ENCODE measurements at places on chromosomes 5 and 9.

- no peak for DNase-seq
These were observed 17.9 kb upstream of the AFF4 start for GRCh38 chr5:132981288-132981687.

DNA sequence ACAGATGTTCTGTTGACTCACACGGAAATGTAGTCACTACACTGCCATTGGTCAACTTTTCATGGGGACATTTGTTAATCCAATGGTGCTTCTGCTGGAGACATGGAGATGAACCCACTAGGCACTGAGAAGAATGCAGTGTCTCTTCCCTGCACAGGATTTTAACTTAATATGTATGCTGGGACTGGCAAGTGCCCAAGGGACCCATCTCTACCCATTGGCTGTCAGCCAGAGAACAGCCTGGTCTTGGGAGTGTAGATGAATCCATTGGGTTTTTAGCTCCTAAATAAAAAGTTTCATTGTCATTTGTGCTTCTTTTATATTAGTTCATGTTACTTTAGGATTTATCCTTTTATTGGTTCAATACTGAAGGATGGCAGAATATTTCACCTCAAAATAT, 195.8 kb upstream of the CDH6 start:
- DNase-seq, result no peak

- DNase-seq, result peak; percentile 42
These were observed 175.8 kb upstream of the CHD1 start for GRCh38 chr5:99104538-99105132.

- DNase-seq, result no peak
These were observed 419.9 kb downstream of the BNC2 start for GRCh38 chr9:16450578-16450977.

DNA sequence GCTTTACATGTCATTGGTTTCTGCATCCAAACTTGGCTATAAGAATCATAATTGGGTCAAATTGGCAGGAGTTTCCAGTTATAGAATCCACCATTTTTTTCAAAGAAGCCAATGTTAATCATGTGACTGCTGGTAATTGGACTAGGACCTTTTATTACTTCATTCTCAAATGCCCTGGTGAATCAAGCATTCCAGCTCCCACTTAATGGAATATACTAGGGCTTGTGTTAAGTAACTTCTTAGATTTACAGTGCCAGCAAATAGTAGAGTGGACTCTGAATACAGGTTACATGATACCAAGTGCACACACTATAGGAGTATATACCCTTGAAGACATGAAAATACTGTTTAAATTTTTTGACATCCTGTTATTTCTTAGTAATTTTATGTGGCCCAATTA, 96.7 kb downstream of the NUDT12 start:
- no peak for DNase-seq

DNA sequence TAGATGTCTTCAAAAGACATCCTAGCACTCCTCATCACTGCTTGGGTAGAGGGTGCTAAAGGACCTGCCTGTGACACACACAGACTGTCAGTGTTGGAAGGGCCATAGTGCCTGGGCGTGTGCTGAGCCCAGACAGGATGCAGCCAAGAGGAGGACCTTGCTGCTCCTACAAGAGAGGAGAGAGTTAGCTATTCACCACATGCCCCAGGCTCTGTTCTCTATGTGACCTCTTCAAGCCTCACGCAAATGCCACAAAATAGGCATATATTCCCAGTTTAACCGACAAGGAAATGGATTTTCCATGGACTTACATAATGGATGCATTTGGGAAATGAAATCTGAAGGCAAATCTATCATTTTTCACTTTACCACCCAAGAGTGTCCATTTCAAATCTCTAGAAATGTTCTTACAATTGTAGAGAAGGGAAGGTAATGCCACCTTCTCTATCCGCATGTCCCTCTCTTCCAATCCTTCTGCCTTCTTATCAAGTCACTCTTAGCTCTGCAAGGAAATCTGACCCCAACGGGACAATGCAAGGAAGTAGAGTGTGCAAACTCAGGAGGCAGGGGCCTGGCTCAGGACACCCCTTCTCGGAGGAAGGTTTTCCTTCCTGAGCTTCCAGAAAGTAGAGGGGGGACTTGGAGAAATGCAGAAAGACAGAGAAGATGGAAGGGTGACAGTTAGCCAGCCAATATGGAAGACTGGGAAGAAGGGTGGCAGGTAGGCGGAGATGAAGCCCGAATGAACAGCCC, 49.5 kb downstream of the TRIM32 start:
- no peak for DNase-seq

- DNase-seq, result no peak
These were observed 60.8 kb downstream of the FGF18 start for GRCh38 chr5:171480239-171480638.

- peak; percentile 48 for DNase-seq
These were observed 59.6 kb downstream of the RAI14 start for GRCh38 chr5:34715711-34716110.

- no peak for DNase-seq
These were observed 1.9 kb downstream of the RAI14 start for GRCh38 chr5:34657988-34658387.

- DNase-seq, result peak; percentile 13
These were observed 73.5 kb downstream of the LNPEP start for GRCh38 chr5:97009212-97009898.

- no peak for DNase-seq
These were observed 66.9 kb upstream of the UBTD2 start for GRCh38 chr5:172350212-172351181.

GRCh38 chr9:90013778-90014177, 409.0 kb downstream of the GADD45G start:
- no peak for DNase-seq

DNA sequence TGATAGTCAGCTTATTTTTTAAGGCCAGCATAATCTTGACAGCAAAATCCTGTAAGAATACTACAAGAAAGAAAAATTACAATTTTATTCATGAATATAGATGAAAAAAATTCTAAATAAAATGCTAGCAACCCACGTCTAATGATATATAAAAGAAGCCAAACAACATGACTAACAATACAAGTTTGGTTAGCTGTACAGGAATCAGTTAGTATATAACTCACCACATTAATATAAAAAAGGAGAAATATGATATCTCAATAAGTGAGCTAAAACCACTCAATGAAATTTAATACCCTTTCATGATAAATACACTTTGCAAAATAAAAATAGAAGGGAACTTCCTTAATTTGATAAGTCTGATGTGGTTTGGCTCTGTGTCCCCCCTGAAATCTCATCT, 139.7 kb upstream of the MAN2A1 start:
- DNase-seq, result no peak

GRCh38 chr5:142151436-142152383, 43.1 kb downstream of the NDFIP1 start:
- DNase-seq, result peak; percentile 85

DNA sequence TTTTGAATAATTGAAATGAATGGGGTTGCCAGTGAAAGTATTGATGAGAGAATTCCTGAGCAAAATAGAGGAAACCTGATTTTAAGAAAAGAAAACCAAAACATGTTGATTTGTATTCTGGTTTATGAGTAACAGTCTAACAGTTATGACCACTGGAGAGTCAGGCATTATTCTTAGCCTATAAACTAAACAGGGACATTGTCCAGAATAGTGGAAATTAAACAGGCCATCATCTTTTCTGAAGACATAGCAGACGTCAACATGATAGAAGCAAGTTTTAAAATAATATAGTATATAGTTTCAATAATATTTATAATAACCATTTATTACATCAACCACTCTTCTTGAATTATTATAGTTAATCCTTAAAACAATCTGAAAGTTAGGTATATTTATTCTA, 178.3 kb upstream of the MPDZ start:
- DNase-seq, result no peak

DNA sequence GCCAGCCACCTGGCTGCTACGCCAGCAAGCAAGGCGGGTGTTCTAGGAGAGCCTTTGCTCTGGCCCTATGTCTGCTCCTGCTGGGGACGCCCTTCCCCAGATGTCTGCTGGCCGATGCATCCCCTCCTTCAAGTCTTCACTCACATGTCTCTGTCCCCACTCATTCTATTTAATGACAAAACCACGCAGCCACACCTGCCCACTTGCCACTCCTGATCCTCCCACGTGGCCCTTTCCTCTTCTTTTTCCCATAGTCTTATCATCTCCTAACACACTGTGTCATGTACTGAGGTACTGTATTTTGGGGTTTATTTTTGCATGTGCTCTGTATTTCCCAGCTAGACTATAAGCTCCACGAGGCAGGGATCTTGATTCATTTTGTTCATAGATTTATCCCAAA, 62.0 kb upstream of the HRH2 start:
- no peak for DNase-seq

GRCh38 chr5:120055858-120056257, 408.2 kb upstream of the PRR16 start:
- DNase-seq, result peak; percentile 74

GRCh38 chr9:38233343-38233742, 159.2 kb upstream of the ALDH1B1 start:
- no peak for DNase-seq

- no peak for DNase-seq
These were observed 87.1 kb downstream of the AMBP start for GRCh38 chr9:113990975-113991471.

DNA sequence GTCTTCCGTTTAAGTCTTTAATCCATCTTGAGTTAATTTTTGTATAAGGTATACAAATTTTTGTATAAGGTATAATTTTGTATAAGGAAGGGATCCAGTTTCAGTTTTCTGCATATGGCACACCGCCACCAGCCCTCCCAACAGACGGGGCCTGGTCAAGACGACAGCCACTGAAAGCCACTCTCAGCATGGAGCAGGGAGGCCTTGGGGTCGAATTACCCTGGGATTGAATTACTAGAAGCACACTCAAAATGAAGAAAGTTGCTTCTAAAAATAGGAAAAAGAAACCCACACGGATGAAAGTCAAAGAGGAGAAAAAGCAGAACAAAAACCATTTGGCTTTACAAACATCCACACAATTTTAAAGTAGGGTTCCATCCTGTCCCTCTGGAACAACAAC, 586.2 kb upstream of the ADAMTS16 start:
- no peak for DNase-seq

DNA sequence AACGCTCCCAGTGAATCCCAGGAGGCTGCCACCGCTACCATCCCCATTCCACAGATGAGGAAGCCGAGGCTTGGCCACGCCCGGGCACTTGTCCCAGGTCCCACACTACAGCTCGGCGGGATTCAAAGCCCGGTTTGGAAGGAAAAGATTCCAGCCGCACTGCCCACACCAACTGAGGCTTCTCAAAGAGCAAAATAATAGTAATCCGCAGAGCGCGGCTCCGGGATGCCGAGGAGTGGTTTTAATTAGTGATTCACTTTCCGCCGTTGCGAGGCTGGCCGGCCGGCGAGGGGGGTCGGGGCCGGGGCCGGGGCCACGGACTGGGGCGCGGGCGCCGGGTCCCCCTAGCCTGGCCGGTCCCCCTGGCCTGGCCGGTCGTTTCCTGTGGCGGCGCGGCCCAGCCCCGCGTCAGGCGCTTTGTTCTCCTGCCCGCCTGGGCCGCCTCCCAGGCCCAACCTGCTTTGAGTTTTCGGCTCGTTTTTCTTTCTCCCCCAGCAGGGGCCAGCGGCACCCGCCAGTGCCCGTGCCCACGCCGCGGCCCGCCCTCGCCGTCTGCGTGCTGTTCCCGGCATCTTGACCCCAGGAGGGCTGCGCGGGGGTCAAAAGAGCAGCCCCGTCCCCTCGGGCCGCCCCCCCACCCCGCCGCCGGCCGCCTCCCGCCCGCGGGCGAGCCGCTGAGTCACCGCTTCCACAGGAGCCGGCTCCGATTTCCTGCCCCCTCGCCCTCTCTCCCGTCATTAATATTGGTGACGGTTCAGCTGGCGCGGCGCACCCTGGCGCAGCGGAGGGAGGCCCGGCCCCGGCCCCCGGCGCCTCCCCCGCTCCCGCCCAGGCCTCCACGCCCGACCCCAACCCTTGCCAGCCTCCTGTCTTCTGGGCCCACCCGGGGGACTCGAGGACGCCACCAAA, 31.2 kb downstream of the FGF18 start:
- DNase-seq, result peak; percentile 69

DNA sequence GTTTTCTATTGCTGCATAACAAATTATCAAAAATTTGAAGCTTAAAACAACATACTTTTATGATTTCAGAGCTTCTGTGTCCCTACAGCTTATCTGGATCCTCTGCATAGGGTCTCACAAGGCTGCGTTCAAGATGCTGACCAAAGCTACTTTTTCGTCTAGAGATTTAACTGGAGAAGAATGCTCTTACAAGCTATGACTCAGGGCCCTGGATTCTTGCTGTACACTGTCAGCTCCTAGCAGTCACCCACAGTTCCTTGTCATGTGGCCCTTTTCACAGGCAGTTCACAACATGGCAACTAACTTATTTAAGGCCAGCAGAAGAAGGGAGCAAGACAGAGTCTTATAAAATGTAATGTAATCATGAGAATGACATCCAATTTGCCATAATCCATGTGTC, 70.8 kb upstream of the FAM174A start:
- DNase-seq, result peak; percentile 39

GRCh38 chr5:44183312-44183711, 205.9 kb downstream of the FGF10 start:
- DNase-seq, result no peak

GRCh38 chr9:124849801-124850200, 3.5 kb upstream of the WDR38 start:
- peak; percentile 85 for DNase-seq

- DNase-seq, result peak; percentile 17
These were observed 28.1 kb downstream of the NTRK2 start for GRCh38 chr9:84697509-84698114.

DNA sequence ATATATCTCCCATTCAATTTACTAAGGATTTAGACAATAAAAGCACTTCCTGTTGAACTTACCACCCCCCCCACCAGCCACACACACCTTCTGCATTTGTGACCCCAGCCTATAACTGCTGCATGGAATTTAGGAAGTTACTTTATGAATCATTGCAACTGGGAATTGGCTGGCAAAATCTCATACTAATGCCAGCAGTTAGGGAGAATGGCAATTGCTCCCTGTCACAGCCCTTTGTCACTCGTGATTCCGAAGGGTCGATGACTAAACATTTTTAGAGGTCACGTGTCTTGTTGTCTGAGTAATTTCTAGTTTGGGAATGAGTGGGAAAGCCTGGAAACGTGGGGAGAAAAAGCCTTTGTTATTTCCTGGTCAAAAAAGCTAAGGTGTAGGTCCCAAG, 46.6 kb upstream of the PCA3 start:
- no peak for DNase-seq

- no peak for DNase-seq
These were observed 70.2 kb upstream of the ADAMTS2 start for GRCh38 chr5:179415291-179416060.

DNA sequence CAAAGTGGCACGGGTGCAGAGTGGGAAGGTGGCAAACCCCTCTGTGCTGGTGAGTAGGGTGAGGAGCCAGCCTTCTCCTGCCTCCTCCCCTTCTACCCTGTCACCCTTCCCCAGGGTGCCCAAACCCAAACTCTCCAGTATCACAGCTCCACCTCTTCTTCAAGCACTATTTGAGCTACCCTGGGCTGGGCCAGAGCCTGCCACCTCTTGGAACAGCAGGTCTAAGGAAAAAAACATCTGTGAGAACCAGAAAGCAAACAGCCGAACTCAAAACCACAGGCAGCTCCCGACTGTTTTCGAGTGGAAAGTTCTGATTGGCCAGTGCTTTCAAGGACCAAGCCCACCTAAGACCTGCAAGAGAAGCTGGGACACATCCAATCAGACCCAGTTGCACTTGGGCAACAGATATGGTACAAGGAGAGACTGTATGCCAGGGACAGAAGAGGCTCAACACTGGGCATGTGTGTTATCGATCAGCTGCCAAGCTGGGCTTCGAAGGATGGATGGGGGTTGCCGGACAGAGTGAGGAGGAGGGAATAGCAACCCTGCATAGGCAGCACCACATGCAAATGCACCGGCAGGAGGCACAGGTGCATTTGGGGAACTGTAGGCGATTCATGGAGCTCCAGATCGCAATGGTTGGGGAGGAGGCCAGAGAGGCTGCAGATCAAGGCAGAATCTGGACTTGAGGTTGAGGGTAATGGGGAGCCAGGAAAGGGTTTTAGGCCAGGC, 19.7 kb downstream of the ACSL6 start:
- no peak for DNase-seq

All from fibroblast of villous mesenchyme (primary cell).